ENCODE measurements at places on chromosomes 13 and 19. TPM values are rescaled to one million over a fixed set of nuclear protein-coding genes. Genes with fewer than 3 reads are reported as not detected.

DNA sequence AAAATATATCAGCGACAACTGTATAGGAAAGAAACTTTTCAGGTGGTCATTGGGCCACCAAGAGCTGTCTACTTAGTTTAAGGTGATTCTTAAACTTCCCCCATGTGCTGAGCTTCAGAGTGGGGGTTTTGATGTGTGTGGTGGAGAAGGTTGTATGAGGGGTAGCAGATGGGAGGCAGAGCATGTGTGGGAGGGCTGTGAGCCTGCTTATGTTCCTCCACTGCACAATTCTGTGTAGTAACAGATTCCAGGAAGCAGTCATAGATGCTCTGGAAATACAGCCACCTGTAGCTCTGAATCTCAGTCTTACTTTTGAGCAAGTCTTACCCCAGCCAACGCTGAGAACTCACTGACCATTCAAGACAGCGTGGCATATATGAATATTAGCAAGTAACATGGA is 95.3 kb upstream of the SPATA13 start:
- no peak for DNase-seq

- no peak for DNase-seq
Measured at GRCh38 chr19:5641171-5641570, 18.3 kb downstream of the SAFB start.

DNA sequence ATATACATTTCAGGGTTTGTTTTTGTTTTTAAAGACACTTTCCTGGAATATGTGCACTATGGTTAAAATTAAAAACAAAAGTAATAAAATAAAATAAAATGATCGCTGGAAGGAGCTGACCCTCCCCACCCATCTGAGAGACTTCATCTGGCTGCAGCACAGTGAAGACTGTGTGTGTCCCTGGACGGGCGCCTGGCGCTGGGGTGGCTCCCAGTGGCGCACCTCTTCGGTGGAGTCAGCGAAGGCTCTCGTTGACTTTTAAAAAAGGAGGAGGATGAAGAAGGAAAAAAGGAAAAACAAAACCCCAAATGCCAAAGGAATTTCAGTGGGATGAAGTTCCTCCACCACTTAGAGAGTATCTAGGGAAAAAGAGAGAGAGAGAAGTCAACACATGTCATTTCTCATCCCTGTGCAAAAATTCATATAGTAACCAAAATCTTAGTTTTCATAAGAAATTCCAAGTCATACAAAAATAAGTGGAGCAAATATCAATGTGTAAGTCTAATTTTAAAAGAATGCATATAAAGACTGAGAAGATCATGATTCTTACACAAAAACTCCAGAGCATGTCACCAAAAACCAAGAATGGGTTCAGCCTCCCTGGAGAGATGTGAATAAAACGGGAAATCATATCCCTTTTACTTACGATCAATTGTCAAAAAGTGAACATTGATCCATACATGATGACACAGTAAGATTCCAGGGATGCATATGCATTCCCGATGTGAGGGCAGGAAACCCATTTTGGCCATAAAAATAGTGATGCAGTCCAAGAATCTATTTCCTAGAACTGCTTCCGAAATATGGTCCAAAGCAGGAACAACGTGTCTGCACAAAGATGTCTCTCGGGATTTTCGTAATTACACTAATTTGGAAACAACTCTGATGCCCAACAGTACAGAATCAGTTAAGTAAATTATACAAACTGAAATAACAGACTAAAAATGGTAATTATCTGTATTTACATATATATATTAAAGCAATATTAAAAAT is 123.8 kb downstream of the STK24 start:
- DNase-seq, result no peak

- DNase-seq, result no peak
Measured at GRCh38 chr13:113224486-113224885, 15.1 kb downstream of the CUL4A start.

DNA sequence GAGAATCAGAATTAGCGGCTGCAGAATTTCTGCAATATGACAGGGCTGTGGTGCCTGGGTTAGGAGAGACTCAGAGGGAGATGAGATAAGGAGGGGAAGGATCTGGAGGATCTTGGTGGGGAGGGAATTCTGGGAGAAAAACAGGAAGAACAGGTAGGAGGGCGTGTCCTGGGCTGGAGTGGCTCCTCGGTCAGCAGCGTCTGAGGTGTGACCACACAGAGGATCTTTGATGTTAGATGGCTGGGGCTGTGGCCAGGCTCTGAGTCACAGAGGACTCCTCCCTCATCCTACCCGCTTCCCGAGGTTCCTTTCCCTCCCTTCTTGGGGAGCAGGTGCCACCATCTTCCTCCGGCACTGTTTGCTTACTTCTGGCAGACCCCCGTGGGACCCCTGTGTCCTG is 6.4 kb upstream of the KLK6 start:
- no peak for DNase-seq

GRCh38 chr13:23541221-23541824 is 28.9 kb upstream of the TNFRSF19 start:
- no peak for DNase-seq

- no peak for DNase-seq
Measured at GRCh38 chr13:100854006-100854405, 179.4 kb upstream of the TMTC4 start.

GRCh38 chr19:44643605-44644401 is at the start of gene PVR:
Gene PVR (plus strand): TSS chr19:44643910. CDS start chr19:44644097, 187 bp downstream.
- peak; percentile 55 for DNase-seq

DNA sequence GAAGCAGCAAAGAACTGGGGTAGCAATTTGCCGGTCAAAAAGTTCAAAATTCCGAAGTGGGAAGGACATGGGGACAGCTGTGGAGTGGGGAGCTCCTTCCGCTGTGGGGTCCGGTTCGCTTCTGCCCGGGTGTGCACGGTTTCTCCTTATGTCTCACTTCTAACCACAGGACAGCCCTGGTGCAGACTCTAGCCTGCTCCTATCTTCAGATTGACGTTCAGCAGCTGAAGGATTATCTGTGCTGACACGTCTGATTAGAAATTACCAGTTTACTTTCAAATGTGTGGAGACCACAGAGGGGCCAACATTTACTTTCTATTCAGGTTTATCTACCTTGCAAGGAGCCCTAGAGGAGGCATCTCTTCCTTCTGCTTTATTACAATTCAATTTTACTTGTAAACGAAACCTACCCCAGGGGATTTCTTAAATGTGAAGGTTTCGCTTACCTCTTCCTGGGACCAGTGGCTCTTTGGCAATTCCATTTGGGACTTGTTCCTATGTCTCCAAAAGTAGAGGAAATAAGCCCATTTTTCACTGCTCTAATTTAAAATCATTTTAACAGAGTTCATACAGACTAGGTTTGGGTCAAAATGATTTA is 27.3 kb downstream of the LHFPL6 start:
- DNase-seq, result no peak

DNA sequence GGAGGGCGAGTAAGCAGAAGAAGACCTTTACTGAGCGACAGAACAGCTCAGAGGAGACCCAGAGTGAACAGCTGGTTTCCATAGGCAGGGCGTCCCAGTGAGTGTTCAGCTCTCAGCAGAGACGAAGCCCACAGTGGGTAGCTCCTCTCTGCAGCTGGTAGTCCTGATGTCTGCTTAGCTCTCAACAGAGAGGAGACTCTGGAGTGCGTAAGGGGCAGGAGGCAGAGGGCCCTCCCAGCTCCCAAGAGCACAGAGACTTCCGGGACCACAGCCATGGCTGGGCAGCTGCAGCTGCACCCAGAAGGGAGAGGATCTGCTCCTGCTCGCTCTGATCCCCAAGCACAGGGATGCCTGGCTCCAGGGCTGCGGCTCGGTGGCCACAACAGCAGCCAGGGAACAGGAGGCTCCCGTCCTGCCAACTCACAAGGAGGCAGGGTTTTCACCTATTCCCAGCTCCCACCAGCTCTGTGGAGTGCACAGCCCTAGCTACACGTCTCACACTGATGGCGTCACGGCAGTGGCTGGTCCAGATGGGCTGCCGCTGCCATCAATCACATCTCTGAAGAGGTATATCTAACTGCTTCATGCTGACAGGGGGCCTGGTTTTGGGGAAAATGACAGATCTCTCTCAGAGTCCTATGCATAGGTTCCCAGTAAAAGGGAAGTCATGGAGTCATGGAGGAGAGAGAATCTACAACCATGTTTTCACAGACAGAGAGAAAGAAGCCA is 2660.1 kb upstream of the PCDH20 start:
- DNase-seq, result no peak

GRCh38 chr13:41017817-41018601 is 1.1 kb downstream of the ELF1 start:
- no peak for DNase-seq

- DNase-seq, result no peak
Measured at GRCh38 chr19:51712461-51713081, 11.2 kb downstream of the HAS1 start.

DNA sequence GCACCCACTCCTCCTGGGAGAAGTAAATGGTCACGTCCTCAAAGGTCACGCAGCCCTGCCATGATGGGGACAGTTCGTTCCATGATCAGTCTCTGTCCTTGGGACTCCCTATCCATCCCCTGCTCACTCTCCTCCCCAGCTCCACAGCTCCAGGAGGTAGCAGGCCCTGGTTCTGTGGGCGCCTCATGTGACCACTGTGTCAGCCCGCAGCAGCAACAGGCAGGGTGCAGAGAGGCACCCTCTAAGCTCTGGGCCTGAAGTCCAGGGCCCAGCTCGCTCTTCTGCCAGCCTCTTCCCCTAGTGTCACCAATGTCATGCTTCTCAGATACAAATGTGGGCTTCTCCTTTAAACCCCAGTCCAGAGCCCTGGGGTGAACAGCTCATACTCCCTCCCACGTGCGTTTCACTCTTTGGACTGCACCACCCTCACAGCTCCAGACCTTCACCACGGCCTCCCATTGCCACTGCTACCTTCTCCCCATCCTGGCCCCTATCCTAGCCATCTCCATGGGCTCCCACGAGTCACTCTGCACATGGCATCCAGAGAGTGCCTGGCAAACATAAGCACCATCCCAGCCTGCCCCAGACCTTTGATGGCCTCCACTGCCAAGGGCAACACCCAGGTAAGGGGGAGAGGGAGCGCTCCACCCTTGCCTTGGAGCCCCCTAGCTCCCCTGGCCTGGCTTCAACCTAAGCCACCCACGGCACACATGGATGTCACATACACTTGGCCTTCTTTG is 2.9 kb downstream of the ZNF792 start:
- DNase-seq, result no peak

GRCh38 chr13:48078251-48078656 is 16.6 kb downstream of the MED4 start:
- no peak for DNase-seq

- no peak for DNase-seq
Measured at GRCh38 chr19:35729763-35730162, 12.0 kb downstream of the KMT2B start.

DNA sequence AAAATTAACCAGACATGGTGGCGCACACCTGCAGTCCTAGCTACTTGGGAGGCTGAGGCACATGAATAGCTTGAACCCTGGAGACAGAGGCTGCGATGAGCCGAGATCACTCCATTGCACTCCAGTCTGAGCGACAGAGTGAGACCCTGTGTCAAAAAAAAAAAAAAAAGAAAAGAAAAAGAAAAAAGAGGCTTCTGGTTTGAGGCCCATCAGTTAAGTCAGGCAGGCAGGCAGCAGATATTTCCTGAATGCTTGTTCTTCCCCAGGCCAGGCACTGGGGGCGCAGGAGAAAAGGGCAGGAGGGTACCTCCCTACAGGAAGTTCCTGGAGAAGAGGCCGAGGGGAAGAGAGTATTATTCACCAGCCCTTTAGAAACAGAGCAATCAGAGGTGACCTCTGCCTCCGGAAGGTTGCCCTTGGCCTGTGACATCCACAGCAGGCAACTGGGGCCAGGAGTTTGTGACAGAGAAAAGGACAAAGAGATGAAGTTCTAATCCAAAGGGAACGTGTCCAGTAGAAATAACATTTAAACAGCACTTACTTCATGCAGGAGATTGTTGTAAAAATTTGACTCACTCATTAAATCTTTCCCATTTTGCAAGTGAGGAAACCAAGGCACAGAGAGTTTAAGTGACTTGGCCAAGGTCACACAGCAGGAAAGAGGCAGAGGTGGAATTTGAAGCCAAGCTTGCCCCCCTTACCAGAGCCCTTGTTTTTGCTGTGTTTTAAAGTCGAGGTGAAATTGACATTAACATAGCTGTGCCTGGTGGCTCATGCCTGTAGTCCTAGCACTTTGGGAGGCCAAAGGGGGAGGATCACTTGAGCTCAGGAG is 4.3 kb upstream of the RLN3 start:
- DNase-seq, result no peak

The OR7D2 gene
- total RNA-seq, result not detected

The ZNF285 gene
- 10.5 TPM for total RNA-seq

The CGB3 gene
- total RNA-seq, result not detected

The KLK15 gene
- total RNA-seq, result not detected

The TNFSF11 gene
- total RNA-seq, result not detected

The OR4F17 gene
- not detected for total RNA-seq

The IRGC gene
- total RNA-seq, result not detected
